ENCODE measurements at places on chromosomes 1 and 21. TPM values are rescaled to one million over a fixed set of nuclear protein-coding genes. Genes with fewer than 3 reads are reported as not detected.

DNA sequence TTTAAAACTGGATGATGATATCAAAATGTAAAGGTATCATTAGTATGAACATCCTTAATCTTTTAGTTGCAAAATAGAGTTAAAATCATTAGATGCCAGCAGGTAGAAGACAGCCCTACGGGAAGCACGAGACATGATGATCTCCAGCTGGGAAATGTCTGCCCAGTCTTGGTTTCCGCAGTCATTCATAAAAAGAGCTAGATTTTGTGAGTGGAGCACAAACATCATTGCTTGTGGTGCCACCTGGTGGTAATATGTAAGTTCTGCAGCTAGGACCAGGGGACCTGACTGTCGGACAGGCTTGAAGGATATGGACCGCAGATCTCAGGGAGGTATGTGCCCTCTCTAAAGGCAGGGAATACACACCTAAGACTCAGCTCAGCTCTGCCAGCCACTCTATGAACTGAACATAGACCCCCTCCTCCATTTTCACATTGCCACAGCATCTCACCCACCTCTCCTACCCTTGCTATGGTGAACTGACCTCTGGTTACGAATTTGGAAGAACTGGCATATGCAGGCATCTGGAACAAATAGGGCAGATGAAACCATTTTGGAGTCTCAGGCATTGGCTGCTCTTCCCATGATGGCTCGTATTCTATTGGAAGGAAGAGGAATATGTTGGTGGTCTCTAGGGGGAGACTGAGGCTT lies 9.2 kb downstream of the FCMR start:
- H3K27me3 ChIP-seq, result peaks cover 27% of the 10 kb centered on the region
- H3K4me3 ChIP-seq, result no peak overlapping the region
- DNase-seq, result no peak
- no peak overlapping the region for H3K27ac ChIP-seq
- peaks cover 24% of the 10 kb centered on the region for H3K4me1 ChIP-seq
- no peaks in the 10 kb centered on the region for H3K36me3 ChIP-seq

GRCh38 chr1:235423214-235423652 lies 56.0 kb downstream of the TBCE start:
- H3K36me3 ChIP-seq, result no peaks in the 10 kb centered on the region
- DNase-seq, result no peak
- H3K4me3 ChIP-seq, result no peak overlapping the region
- no peaks in the 10 kb centered on the region for H3K27me3 ChIP-seq
- no peak overlapping the region for H3K27ac ChIP-seq

DNA sequence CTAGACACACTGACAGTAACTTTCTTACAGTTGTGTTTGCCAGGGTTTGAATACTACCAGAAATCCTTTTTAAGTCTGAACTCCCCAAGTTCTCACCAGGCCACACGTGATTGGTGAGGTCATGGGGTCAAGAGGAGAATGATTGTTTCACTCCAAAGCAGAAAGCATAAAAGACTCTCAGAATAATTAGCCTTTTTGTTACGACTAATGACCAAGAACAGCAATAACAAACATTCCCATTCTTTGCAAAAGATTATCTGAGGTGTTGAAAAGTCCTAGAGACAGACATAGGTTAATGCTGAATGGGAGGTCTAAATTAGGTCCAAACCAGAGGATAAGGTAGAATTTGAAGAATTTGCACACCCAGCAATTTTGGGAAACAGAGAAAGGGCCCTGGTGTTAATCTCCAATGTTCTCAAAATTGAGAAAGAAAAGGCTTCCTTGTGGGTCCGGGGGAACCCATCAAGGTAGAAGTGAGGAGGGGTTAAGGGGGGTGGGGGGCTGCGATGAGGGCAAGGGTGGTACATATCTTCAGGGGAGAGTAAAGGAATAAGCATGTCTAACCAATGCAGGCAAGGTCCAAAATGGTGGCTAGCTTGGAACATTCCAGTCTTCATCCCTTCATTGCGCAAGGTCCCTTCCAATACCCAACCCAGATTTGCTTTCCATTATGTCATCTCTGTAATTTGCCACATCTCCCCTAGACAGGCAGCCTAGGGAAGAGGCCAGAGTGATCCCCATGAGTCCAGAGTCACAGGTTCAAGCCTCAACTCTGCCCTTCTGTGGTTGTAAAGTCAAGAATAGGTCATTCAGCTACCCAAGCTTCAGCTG lies 74.6 kb upstream of the NFIA start:
- no peaks in the 10 kb centered on the region for H3K27me3 ChIP-seq
- H3K4me3 ChIP-seq, result no peak overlapping the region
- DNase-seq, result no peak
- H3K4me1 ChIP-seq, result peaks cover 10% of the 10 kb centered on the region

- H3K36me3 ChIP-seq, result no peaks in the 10 kb centered on the region
- DNase-seq, result no peak
- peaks cover 30% of the 10 kb centered on the region for H3K4me1 ChIP-seq
- no peak overlapping the region for H3K4me3 ChIP-seq
Observed at GRCh38 chr1:93757256-93758036, 75.8 kb upstream of the BCAR3 start.

DNA sequence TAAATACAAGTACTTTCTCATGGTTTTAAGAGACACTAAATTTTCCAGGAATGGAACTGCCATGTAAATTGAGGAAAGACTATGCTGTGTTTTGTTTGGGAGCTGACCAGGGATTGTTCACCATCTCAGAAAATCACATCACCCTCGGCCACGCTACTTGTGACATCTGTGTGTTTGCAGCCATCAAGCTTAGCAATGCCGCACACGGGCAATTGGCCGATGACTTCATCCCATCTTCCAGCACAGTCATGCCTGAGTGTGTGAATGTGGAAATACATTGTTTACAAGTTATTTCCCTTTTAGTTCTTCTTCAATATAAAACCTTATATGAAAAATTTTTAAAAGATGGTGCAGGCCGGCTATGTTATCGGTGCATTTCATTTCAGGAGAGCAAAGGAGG lies 121.6 kb downstream of the GLIS1 start:
- H3K27me3 ChIP-seq, result no peaks in the 10 kb centered on the region
- no peak overlapping the region for H3K4me3 ChIP-seq
- DNase-seq, result peak; percentile 16
- H3K36me3 ChIP-seq, result no peaks in the 10 kb centered on the region
- peak overlapping the region; percentile 49 for H3K27ac ChIP-seq

DNA sequence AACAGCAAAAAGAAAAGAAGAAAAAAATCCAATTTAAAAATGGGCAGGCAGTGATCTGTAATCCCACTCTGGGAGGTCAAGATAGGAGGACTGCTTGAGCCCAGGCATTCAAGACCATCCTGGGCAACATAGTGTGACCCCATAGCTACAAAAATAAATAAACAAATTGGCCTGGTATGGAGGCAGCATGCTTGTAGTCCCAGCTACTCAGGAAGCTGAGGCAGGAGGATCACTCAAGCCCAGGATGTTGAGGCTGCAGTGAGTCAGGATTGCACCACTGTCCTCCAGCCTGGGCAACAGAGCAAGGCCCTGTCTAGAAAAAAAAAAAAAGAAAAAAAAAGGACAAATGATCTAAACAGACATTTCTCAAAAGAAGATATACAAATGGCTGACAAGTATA lies 99.6 kb downstream of the EIF4G3 start:
- no peaks in the 10 kb centered on the region for H3K27me3 ChIP-seq
- DNase-seq, result no peak
- no peak overlapping the region for H3K4me3 ChIP-seq
- H3K36me3 ChIP-seq, result no peaks in the 10 kb centered on the region
- H3K27ac ChIP-seq, result no peak overlapping the region
- H3K4me1 ChIP-seq, result peaks cover 13% of the 10 kb centered on the region

DNA sequence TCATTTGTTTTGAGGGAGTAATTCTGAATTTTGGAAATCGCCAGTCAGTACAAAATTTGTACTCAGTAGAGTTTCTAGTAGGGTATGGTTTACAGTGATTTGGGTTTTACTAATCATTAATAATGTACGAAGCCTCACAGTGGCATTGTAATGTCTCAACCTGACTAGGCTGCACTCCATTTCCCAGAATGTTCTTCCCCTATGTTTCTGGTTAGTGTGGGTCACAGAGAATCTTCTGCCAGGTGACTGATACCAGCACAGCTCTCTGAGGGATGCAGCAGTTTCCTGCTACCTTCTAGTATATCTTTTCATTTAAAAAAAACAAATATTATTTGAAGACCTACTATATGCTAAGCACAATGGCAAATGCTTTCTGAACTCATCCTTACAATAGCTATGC lies 112.9 kb downstream of the PTPN14 start:
- H3K36me3 ChIP-seq, result no peaks in the 10 kb centered on the region
- H3K4me1 ChIP-seq, result peaks cover 28% of the 10 kb centered on the region
- no peak for DNase-seq
- no peak overlapping the region for H3K27ac ChIP-seq
- H3K4me3 ChIP-seq, result no peak overlapping the region
- no peaks in the 10 kb centered on the region for H3K27me3 ChIP-seq

DNA sequence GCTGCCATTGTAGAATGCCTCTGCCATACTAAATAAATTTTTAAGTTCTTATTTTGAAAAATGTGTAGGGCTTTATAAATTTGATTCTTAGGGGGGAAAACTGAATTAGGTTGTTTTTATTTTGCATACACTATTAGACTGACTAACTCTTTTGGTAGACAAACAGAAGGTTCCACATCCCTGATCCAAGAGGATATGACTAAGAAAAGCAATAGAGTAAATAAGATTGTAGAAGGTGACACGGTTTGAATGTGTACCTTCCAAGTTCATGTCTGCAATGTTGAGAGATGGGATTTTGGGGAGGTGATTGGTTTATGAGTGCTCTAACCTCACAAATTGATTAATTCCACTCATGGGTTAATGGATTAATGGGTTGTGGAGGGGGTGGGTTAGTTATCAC lies 127.9 kb downstream of the GLUL start:
- peaks cover 11% of the 10 kb centered on the region for H3K4me1 ChIP-seq
- no peaks in the 10 kb centered on the region for H3K27me3 ChIP-seq
- no peaks in the 10 kb centered on the region for H3K36me3 ChIP-seq
- DNase-seq, result no peak

DNA sequence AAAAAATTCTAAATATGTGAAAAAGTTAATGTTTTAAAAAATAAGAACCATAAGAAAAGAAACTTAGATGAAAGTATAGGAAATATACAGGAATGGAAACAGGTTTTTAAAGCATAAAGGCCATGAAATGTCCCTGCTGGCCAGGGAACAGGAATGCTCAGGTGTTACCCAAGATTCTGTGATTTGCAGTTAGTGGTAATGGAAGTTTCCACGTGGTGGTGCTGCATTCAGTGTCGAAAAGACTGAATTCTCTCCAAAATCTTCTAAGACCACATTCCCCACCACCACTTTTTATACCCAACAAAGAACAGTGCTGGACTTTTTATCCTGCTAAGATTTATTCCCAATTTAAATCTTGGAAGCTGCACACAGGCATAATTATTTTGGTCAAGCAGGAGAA lies 126.2 kb downstream of the PRRX1 start:
- H3K4me3 ChIP-seq, result no peak overlapping the region
- no peaks in the 10 kb centered on the region for H3K36me3 ChIP-seq
- H3K27me3 ChIP-seq, result no peaks in the 10 kb centered on the region
- no peak for DNase-seq

- no peak overlapping the region for H3K4me3 ChIP-seq
- H3K27me3 ChIP-seq, result no peaks in the 10 kb centered on the region
- no peaks in the 10 kb centered on the region for H3K4me1 ChIP-seq
Observed at GRCh38 chr1:27307874-27308598, 13.9 kb upstream of the TMEM222 start.

- H3K27ac ChIP-seq, result no peak overlapping the region
- H3K27me3 ChIP-seq, result no peaks in the 10 kb centered on the region
- peaks cover 1% of the 10 kb centered on the region for H3K4me1 ChIP-seq
Observed at GRCh38 chr1:206734499-206735142, 36.0 kb upstream of the IL19 start.

GRCh38 chr1:228734881-228735801 lies at the start of gene RHOU:
TSS of gene RHOU (plus strand) at chr1:228735479. CDS start at chr1:228735743, 264 bp downstream.
- peaks cover 2% of the 10 kb centered on the region for H3K27me3 ChIP-seq
- peak within 1 kb of the TSS; percentile 80 for H3K4me3 ChIP-seq
- peak within 1 kb of the TSS; percentile 87 for H3K27ac ChIP-seq
- DNase-seq, result peak; percentile 88
- H3K36me3 ChIP-seq, result no peaks in the 10 kb centered on the region
- peaks cover 34% of the 10 kb centered on the region for H3K4me1 ChIP-seq

The CHIA gene
- not detected for total RNA-seq

The C1orf185 gene
- not detected for total RNA-seq

The TSPAN2 gene
- total RNA-seq, result 0.73 TPM

The PRRX1 gene
- total RNA-seq, result 14.7 TPM
